ENCODE measurements at places on chromosomes 5 and 9.

DNA sequence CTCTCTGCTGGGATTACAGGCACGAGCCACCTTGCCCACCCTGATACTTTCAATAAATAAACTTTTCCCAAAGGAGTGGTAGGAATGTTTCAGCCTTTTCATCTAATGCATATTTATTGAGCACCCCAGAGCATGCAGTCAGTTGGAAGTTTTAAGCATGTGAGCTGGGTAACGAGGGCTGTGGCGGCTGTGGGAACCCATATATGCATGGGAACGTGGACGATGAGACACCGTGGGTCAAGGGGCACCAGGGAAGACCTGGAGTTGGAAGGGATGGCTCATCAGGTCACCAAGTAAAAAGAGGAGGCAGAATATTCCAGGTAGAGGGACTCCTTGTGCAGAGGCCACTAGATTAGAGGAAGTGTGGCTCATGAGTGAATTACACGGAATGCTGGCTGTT, 64.7 kb downstream of the ANKRD33B start:
- DNase-seq: no peak

GRCh38 chr5:15995341-15996052, 184.1 kb downstream of the MARCHF11 start:
- no peak for DNase-seq

- DNase-seq: no peak
These were observed 101.3 kb downstream of the WDR41 start for GRCh38 chr5:77390795-77391194.

DNA sequence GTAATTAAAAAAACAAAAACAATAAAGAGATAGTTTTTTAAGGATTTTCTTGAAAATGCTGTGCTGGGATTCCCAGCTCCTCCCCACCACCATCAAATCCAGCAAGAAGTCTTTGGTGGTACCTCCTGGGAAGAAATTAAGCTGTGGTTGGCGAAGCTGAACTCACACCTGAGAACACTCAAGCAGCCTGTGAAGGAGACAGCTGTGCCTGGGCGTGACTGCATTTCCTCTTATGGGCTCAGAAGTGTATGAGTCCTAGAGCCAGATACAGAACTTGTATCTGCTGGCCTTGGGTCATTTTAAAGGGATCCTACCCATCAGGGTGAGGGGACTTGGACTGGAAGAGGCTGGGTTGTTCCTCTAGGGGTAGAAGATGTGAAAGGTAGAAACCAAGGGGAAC, 561.2 kb upstream of the SGCD start:
- DNase-seq: no peak

DNA sequence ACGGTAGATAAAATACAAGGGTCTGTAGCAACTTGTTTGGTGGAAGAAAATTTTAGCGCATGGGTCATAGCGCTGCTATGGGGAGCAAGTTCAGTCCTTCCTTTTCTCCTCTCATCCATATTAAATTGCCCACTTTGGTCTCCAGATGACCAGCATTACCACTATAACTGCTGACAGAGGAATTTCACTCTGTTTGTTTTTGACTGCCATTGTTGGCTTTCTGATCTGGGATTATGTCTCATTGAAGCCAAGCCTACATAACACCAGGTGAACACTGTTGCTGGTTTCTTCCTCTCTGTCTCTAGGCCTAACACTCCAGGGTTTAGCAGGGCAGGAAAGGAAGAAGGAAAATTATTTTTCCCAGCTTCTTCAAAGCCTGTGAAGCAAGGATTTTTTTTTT, 6.6 kb upstream of the SUB1 start:
- no peak for DNase-seq

GRCh38 chr9:35774907-35775635, 16.3 kb upstream of the NPR2 start:
- peak; percentile 47 for DNase-seq

DNA sequence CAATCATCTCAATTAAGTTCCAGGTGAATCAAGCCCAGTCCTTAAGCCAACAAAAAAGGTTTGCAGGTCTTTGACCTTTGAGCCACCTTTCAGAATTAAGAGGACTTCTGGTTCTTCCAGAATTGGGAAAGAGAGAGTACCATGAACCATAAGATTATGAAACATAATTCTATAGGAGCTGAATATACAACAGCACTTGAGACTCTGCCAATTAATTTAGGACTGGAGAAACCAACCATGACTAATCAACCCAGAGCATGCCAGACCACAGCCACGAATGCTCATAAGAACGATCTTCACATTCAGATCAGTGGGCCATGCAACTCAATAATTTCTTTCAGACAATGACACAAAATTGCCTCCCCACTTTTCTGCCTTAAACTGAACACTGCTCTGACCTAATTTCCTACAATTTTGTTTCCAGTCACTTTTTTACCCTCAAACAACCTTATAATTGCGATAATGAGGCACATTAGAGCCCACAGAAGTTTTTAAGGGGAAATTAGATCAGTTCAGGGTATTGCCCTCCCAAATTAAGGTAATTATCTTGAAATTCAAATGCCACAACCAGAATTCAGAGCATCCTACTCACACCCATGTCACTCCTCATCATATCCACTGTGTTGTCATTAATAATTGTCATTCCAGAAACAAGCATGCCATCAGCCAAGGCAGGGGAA, 213.4 kb downstream of the ATPSCKMT start:
- DNase-seq: no peak

GRCh38 chr9:108150736-108151586, 661.4 kb upstream of the KLF4 start:
- peak; percentile 59 for DNase-seq

DNA sequence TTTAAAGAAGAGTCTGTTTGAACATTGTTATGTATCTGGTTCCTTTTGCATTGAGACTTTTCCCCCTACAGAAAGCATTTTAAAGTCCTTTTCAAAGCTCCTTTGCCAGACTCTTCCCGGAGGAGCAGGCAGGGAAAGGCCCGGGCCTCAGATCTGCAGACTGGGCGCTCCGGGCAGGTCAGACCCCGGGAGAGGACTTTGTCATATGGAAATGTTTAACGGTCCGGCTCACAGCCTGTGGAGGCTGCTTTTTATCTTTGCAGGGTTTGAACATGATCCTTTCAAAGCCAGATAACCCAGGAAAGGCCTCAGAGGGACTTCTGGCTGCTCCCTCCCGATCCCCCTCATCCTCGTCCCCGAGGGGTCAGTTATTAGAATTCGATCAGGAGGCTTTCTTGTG, 82.1 kb upstream of the IRX2 start:
- no peak for DNase-seq

- no peak for DNase-seq
These were observed 157.8 kb downstream of the ARHGEF28 start for GRCh38 chr5:73783828-73784227.

GRCh38 chr5:13412040-13412595, 532.4 kb downstream of the DNAH5 start:
- DNase-seq: no peak

- no peak for DNase-seq
These were observed 213.3 kb downstream of the DNAH5 start for GRCh38 chr5:13731121-13731628.

DNA sequence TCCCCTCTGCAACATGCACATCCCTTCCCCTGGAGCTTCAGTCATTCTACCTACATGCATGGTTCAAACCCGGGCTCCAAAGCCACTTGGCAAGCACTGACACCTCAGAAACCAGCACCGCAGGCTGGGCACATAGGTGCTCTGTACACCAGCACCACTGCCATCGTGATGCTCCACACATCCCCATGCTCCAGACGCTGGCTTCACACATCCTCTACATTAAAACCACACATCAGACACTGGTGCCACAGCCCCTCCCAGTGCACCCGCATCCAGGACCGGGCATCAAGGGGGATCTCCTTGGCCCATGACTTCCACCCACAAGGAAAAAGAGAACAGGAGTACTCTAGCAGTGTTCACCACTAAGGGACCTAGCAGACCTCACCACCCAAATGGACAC, 787.7 kb downstream of the CDH18 start:
- no peak for DNase-seq

DNA sequence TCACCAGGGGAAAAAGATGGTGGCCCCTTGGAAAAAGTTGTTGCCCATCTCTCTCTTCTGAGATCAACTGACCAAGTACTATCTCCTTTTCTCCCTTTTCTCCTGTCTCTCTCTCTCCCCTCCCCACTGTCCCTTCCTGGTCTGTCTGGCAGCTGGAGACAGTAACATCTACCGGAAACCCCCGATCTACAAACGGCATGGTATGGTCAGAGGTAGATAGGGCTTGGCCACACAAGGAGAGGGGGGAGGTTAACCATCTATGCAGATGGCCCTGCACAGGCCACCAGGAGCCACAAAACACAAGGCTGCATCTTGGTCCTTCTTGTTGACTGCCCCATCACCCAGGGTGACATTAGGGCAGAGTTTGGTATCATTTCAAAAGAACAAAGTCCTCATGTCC, 29.3 kb upstream of the AFAP1L1 start:
- DNase-seq: no peak

GRCh38 chr9:127393645-127394044, 3.3 kb upstream of the SLC2A8 start:
- DNase-seq: no peak

GRCh38 chr5:87787625-87788256, 375.0 kb upstream of the CCNH start:
- no peak for DNase-seq

- no peak for DNase-seq
These were observed 120.2 kb upstream of the TBCA start for GRCh38 chr5:77896338-77896737.

DNA sequence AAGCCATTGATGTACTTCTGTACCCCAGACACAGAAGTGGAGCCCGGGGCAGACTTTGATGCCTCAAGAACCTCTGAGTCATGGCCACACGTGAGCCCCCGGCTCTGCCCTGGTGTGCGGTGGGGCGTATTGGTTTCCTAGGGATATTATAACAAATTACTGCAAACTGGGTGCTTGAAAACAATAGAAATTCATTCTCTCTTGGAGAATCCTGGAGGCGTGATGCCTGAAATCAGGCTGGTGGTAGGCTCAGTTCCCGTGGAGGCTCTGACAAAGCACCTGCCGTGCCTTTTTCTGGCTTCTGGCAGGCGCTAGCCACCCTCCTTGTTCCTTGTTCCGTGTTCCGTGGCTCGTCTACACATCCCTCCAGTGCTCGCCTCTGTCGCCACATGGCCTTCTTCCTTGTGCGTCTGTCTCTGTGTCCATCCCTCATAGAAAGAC, 24.2 kb downstream of the NEK6 start:
- no peak for DNase-seq

GRCh38 chr9:111915425-111915758, 18.8 kb downstream of the UGCG start:
- DNase-seq: no peak
